NCI-H1092 (cell line): ENCODE measurements at places on chromosomes 4 and X.
A peak's percentile ranks its signal among the peaks of the same experiment; 100 is the strongest.

- DNase-seq, result no peak
These were observed 3.7 kb downstream of the PPEF2 start for GRCh38 chr4:75898536-75898935.

- no peak for DNase-seq
These were observed 48.8 kb downstream of the IGFBP7 start for GRCh38 chr4:57061395-57061794.

DNA sequence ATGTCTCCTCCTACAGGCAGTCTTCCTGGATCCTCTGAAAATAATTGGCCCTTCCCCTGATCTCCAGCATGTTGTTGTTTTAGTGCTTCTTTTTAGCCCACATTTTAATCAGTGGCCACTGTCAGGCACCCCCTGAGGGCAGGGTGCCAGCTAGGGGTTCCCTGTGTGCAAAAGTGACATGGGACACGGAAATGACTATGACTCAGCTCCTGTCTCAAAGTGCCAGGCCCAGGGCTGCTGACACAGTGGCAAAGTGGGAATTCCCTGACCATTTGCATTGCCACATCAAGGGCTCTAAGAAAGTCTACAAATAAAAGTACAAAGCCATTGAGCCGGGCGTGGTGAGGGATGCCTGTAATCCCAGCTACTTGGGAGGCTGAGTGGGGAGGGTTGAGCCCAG is 24.8 kb downstream of the HMX1 start:
- no peak for DNase-seq

DNA sequence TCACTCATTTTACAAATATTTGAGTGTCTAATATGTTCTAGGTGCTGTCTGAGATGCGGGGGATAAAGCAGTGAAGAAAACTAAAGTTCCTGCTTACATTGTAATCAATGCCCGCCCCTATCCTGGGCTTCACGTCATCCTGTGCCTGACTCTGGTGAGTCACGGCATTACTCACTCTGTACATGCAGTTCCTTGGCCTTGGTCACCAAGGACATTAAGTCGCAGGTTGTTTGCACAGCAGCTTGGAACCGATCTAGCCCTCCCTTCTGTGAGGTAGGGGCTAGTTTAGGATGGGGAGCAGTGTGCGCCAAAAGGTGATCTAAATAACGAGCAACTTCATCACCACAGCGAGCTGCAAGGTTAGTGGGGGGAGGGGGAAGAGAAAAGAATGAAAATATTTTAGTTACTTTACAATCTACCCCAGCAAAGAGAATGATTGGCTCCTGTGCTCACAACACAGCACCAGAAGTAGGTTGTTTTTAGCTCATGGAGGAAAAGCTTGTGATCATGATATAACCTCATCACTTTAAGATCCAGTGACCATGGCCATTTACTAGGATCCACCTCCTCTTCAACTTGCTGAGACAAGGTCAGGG is 48.0 kb upstream of the HDAC8 start:
- no peak for DNase-seq

DNA sequence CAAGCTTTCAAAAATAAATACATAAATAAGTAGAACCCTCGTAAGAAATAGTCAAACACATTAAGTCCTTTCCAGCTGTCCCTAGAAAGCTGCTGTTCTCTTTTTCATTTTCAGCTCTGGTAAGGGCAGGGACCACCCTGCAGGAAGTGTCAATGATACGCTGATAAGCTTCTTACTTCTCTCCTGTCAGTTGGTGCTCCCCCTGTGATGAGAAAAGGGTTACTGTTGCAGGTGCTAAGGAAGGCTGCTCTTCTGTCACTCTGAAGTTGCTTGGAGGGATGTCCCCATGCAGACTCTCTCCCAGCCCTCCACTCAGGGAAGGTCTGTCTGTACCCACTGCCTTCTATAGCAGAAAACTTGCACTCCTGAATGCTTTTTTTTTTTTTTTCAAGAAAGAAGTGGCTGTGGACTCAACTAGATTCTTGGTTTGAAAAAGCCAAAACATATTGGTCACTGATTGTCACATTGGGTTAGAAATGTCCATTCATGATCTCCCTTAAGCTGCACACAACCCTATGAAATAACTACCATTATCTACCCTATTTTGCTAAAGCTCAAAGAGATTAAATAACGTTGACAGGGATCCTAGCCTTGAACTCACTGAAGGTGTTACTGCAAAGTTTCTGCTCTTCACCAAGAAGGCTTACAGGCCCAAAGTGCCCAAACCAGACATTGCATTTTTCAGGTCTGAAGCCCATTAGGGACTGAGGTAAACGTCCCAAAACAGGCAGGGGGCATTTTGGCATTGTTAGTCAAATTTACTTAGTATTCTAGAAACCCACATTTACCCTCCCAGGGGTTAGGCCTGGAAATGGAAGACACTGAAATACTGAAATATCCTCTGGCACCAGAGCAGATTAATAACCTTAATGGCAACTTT is 1.2 kb downstream of the CXCL3 start:
- no peak for DNase-seq

GRCh38 chrX:40080894-40081678 is 16.7 kb downstream of the BCOR start:
- DNase-seq, result no peak

DNA sequence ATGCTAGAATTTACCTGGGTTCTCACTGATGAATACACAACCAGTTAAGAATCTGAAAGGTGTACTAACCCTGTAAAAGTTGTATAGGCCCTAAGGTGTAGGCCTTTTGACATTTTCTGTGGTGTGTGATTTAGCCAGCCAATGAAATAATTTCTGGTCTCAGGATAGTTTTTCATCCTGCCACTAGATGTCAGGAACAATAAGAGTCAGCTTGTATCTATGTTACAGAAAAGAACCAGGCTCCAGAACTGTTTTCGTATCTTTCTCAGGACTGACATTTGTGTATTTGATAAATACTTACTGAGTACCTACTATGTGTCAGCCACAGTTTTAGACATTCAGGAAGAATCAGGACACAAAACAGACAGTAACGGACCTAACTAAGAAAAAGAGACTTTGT is 673.6 kb upstream of the TENM3 start:
- DNase-seq, result peak; percentile 17

GRCh38 chr4:118772081-118772766 is 63.7 kb downstream of the SEC24D start:
- DNase-seq, result peak; percentile 26

DNA sequence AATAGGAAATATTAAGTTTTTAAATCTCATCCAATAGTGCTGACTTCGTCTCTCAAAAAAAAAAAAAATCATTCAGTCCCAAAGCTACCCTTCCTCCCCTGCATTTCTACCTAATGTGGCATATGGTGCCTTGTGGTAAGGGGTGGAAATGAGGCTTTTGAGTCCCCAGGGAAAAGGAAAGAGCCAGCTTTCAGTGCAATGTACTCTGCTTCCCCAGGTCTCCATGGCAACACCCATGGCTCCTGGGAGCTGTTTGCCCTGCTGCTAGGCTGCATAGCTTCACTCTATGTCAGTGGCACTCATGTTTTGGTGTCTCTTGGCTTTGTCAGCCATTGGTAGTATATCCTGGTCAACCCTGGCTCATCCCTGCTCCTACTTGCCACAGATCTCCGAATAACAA is 175.9 kb downstream of the SLC39A8 start:
- peak; percentile 72 for DNase-seq

- no peak for DNase-seq
These were observed 767.5 kb downstream of the DMD start for GRCh38 chrX:32443841-32444240.

DNA sequence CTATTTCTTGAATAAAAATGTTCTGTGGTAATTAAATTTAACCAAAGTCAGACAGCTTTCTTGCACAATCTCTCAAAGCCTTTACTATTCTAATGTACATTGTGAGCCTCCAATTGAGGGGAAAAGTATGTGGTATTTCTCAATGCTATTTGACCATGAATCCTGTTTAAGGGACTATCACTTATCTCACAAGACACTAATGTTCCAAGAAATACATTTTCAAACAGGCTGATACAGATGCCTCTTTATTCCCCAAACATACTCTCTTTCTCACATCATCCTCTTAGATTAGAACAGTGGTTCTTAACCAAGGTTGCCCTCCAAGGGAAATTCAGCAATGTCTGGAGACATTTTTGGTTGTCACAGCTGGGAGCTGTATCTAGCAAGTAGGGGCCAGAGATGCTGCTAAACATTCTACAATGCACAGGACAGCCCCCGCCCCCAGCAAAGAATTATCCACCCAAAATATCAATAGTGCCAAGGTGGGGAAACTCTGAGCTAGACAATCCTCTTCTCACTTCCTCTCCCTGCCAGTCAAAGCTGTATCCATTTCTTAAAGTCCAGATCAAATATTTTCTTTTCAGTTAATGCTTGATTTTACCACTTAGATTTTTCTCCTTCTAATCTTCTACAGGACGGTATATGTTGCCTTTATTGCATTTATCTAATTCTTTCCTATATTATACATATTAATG is 129.2 kb upstream of the TRIM2 start:
- no peak for DNase-seq

GRCh38 chrX:130669233-130669632 is 233.8 kb downstream of the ENOX2 start:
- DNase-seq, result no peak

GRCh38 chr4:40811956-40812355 is 62.2 kb downstream of the NSUN7 start:
- DNase-seq, result no peak

- DNase-seq, result no peak
These were observed 60.8 kb downstream of the GRXCR1 start for GRCh38 chr4:42953321-42953720.

DNA sequence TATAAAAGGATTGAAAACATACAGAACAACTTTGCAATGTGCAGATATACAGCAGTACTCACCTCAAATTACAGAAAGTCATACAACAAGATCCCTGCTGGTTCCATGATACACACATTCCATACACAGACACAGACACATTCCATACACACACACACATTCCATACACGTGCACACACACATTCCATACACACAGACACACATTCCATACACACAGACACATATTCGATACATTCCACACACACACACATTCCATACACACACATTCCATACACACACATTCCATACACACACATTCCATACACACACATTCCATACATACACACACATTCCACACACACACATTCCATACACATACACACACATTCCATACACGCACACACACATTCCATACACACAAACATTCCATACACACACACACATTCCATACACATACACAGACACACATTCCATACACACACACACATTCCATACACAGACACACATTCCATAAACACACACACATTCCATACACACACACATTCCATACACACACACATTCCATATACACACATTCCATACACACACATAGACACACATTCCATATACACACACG is 13.7 kb downstream of the LINC00632 start:
- DNase-seq, result no peak

GRCh38 chr4:140653718-140654494 is 85.1 kb upstream of the UCP1 start:
- DNase-seq, result no peak

- DNase-seq, result peak; percentile 41
These were observed 24.8 kb upstream of the EOLA2 start for GRCh38 chrX:149962859-149963757.

- no peak for DNase-seq
These were observed 79.4 kb downstream of the JADE3 start for GRCh38 chrX:46991664-46992063.

GRCh38 chr4:102319594-102319993 is 25.7 kb downstream of the SLC39A8 start:
- no peak for DNase-seq

DNA sequence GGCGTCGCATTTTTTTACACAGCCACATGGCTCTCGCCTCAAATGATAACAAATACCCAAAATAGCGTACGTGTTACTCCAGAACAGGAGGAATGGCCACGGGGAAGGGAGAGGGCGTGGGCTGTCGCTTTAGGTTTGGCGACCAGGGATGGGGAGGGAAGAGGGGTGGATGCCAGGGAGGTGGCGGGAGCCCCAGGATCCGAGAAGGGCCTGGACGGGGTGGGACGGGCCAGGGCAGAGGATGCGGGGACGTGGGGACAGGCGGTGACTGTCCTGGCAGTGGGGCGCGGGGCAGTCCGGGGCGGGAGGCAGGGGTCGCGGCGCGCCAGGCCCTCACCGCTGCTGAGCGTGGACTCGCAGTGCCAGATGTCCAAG is 631 bp downstream of the TMEM47 start:
- DNase-seq, result no peak

DNA sequence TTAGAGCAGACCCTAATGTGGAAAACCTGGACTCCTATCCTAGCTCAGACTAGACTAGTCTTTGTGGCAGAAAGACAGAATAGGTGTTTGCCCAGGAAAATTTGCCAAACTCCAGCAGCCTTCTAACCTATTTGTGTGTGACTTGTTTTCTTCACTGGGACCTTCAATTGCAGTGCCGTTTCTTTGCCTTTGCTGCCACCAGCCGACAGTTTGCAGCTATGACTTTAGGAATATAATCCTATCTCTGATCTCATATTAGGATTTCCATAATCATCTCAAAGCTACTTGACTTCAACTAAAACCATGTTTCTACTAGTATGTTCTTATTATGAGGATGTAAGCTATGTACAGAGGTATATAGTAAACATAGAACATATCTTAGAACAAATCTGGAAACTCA is 60.2 kb upstream of the PGAM4 start:
- no peak for DNase-seq

- DNase-seq, result no peak
These were observed 36.6 kb downstream of the MYOZ2 start for GRCh38 chr4:119172223-119172622.

DNA sequence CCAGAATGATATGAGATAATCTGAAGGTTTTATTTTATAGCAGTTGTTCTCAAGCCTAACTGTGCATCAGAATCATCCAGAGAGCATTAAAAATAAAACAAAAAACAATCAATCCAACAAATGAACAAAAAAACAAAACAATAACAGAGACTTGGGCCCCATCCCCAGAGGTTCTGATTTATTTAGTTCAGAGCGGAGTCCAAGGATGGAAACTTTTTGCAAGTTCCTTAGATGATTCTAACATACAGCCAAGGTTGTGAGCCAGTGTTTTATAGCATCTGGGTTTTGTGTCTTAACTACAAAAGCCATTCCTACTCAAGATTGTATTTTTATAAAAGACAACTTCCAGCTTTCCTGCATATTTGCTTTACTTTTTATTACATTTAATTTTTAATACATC is 59.4 kb upstream of the GRPR start:
- DNase-seq, result no peak

DNA sequence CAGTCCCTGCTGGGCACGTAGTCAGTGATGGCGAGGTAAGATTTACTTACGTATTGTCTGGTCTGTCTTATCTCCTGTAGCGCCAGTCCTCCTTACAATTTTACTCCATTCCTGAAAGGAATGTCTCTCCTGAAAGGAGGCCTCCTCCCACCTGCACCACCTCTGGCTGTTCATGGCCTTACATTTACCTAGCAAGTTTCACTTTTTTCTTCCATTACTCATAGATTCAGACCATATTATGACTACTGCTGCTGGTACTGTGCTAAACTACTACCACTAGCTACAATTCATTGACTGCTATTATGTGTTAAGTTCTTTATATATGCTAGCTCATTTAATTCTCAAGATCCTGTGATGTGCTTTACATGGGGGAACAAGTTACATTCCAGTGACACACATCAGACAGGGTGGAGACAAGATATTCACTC is 189.9 kb downstream of the BMPR1B start:
- DNase-seq, result no peak
